Esophagus mucosa (tissue), 1 donor: ENCODE measurements at places on chromosomes 2 and 18. TPM values are rescaled to one million over a fixed set of nuclear protein-coding genes. Genes with fewer than 3 reads are reported as not detected.

SLC25A12 gene
- total RNA-seq = 12.2 TPM

ITGB6 gene
- 24.2 TPM for total RNA-seq

C2orf66 gene
- not detected for total RNA-seq

DNA sequence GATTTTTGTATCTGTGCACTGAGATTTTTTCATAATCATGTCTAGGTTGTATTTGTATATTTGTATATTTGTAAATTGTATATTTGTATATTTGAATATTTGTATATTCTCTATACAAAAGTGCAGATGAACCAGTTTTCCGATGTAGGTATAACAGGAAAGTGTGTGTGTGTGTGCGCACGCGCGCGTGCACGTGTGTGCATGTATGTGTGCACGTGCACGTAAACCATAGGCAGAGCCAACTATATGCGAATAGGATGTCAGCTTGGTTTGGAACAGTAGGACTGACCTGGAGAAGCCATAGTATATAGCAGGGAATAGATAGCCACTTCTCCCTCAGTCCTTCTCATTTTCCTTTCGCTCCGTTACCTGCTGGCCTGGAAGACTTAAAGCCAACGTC, 565.8 kb downstream of the XIRP2 start:
- no peak for ATAC-seq

DNA sequence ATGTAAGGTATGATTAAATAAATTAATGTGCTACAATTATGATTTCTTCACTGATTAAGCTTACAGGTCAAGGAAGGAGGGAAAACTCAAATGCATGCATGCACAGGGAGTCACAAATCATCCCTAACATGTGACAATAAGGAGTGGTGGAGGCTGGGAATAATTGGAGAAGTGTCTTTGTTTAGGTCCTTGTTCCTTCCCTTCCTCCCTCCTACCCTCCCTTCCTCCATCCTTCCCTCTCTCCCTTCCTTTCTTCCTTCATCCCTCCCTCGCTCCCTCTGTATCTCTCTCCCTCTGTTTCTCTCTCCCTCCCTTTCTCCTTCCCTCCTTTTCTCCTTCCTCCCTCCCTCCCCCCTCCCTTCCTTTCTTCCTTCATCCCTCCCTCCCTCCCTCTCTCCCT, 337.1 kb downstream of the CTNNA2 start:
- ATAC-seq = no peak

GRCh38 chr2:218397820-218398436, 1.7 kb upstream of the CTDSP1 start:
- ATAC-seq = peak; percentile 1

GRCh38 chr2:96485751-96486651, 19.2 kb downstream of the NEURL3 start:
- ATAC-seq = peak; percentile 95

- no peak for ATAC-seq
Observed at GRCh38 chr2:209209943-209210342, 213.9 kb upstream of the MAP2 start.

- ATAC-seq = no peak
Observed at GRCh38 chr2:179129574-179130238, 79.8 kb upstream of the CCDC141 start.
